ENCODE measurements at places on chromosomes 12 and 14.

DNA sequence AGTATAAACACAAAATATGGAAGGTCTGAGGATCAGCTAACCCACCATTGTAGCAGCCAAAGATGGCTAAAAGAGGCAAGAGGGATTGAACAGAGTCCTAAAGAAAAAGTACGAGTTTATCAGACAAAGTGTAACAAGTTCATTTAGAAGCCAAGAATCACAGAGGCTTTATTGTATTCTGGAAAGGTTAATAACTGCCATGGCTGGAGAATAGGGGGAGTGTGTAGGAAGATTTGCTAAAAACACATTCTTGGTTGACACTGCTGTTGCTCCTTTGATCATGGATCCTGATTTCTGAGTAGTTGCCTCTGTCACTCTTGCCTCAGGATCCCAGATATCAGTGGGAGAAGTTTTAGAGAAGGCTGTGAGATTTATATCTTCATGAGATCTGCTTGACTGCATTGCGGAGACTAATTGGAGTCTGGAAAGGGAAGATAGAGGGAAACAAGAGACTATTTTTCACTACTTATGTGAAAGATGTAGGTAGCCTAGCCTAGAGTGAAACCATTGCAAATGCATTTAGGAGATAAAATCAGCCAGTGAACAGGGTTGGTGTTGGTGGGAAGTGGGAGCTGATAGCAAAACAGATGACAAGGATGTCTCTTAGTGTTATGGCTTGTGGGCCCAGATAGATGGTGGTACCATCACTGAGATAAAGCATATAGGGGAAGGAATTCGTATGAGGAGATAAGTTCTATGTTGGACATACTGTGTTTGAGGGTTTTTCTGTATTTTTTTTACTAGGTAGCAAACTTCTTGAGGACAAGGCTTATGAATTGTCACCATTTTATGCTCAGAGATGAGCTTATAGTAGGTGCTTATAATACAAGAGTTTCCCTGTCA, 402.9 kb upstream of the PDE3A start:
- DNase-seq, result no peak

DNA sequence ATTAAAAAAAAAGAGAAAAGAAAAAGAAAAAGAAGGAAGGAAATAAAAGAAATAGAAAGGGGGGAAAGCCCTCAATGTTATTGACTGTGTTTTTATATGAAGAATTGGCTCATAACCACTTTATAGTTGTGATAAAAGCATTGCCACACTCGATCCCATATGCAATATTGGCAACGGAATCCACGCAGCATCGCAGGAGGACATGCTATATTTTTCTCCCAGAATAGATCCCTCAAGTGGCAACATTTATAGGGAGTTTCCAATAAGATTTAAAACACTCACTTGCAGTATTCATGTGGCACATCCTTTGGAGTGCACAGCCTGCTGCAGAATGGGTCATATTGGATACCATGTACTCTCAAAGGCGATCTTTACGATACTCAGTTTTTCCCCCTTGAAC, 223.3 kb downstream of the EGLN3 start:
- DNase-seq, result no peak

- DNase-seq, result peak; percentile 34
Observed at GRCh38 chr14:68379510-68380328, 413.1 kb downstream of the ZFP36L1 start.

DNA sequence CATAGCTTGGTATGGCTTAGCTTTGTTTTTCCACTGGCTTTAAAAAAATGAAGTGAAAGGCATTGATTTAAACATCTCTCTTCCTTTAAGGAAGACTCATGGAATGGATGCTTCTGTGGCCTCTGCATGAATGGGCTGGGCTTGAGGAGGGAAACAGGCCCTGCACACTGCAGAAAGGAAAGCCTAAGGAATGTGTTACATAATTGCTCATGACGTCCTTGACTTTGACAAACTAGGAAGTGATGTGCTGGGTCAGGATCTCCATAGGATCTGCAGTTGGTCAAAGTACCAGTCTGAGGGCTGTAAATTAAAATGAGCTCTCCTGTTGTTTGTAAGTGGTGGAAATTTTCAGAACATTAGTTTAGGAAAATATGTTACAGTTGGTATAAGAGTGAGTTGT, 12.7 kb downstream of the SAMD4A start:
- no peak for DNase-seq

GRCh38 chr12:87931812-87932211, 97.4 kb downstream of the C12orf50 start:
- no peak for DNase-seq

DNA sequence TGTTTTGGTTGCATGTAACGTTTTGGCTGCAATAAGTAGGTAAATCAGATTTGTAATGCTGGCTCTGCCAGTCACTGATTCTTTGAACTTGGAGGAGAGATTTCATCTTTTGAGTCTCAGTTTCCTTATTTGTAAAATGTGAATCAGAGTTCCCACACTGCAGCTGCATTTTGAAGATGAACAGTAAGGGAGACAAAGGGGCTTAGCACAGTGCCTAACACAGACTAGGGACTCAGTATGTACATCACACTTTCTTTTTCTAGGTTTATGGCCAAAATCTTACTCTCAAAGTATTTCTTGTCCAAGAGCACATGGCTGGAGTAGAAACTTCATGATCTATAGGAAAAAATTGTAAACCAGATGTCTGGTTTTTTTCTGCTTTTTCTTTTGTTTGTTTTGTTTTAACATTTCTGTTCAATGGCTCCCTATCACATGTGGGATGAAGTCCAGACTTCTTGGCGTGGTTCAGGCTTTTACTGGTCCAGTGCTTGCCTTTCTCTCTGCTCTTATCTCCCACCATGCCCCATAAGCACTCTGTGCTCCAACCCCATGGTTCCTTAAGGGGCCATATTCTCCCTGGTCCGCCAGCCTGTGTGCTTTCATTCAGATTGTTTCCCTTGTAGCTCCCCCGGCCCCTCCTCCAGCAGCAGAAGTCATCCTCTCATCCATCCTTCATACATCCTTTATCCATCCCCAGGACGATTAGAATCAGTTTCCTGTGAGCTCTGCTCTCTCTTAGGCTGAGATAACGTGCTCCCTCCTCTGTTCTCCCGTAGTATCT, 58.0 kb downstream of the SYNE2 start:
- DNase-seq, result peak; percentile 9

- DNase-seq, result no peak
Observed at GRCh38 chr12:52082026-52082668, 2.6 kb downstream of the SMIM41 start.

GRCh38 chr12:3333583-3333982, 157.4 kb upstream of the PRMT8 start:
- DNase-seq, result no peak

DNA sequence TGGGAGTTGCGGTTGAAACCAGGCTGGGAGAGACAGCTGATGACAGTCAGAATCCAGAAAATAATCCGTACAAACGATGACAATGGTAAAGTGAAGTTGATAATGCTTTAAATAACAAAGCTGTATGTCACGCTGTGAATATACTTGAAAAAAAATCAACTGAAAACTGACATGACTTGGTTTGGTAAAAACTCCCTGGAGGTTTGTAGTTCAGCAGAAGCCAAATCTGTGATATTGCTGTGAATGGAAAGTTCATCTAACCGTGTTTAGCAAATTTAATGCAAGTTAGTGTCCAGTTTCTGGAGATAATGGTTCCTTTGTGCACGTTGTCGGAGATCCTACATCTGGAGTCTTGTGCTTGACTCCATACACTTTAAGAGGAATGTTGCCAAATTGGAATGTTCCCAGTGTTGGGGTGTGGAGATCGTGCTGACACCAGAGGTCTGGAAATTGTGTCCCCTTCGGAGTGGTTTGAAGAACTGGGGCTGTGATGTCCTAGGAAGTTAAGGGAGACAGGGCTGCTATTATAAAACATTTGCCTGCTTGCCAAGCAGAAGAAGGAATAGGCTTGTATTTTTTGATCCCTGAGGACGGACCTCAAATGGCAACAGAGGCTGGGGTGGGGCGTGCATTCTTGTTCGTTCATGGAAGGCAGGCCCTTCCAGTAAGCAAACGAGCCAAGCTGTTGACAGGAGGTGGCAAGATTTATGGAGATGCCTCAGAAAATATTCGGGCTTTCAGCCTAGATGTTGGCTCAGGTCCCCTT, 30.6 kb downstream of the PPFIBP1 start:
- DNase-seq, result no peak

DNA sequence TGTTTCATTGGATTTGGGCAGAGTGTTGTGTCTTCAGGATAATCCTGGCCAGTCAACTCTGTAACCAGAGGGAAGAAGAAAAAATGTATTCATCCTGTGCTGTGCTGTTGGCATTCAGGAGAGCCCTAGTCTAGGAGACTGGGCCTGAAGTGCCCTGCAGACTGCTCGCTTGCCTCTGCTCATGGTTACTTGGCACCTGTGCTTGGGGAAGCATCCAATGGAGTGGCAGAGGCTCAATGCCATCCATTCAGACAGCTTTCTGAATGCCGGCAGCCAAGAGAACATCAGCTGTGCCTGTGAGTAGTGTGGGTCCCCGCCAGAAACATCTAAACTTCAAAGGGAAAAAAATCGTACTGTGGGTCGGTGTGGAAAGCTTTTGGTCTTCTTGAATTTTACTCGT, 124.2 kb downstream of the SRGAP1 start:
- DNase-seq, result no peak

DNA sequence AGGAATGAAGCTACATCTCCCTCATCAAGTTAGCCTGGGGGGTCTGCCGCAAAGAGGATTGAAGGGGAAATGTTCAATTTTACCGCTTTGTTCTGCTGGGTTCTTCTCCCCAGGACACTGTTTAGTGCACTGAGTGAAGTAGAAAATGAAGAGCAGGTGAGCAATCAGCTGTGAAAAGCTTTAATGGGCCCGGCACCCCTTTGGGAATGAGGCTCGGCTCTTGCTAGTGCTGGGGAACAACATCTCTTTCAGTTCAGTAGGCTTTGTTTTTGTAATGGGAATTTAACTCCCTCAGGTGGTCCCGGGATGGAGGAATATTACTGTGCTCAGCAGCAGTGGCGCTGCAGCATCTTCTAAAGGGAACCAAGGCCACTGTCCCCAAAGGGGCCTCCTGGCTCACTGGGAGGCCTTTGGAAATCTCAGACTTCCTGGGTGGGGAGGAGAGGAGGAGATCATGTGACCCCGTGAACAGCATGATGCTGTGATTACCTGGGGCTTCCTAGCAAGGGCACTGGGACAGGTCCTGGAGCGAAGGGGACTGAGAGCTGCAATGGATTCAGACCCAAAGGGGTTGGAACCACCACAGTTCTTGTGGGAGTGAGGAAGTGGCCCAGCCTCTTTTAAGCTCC, 85.2 kb upstream of the MAX start:
- no peak for DNase-seq

- no peak for DNase-seq
Observed at GRCh38 chr12:120590741-120591407, 9.7 kb upstream of the POP5 start.

DNA sequence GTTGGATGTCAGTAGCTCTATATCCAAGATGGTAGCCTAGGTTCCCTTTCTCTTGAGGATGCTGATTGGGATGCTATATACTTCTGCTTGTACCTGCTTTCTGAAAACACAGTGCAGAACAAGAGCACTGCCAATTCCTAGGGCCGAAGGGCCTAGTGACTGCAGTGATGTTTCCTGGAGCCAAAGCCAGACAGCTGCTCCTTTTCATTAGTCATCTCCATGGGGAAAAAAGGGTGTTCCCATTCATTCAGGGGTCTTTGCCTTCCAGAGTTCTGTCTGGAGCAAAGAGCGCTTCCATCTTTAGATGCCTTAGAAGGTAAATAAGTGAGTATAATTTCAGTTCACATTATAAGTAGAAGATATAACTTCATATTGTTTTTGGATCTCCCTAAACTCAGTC, 85.5 kb downstream of the PTPRB start:
- no peak for DNase-seq

DNA sequence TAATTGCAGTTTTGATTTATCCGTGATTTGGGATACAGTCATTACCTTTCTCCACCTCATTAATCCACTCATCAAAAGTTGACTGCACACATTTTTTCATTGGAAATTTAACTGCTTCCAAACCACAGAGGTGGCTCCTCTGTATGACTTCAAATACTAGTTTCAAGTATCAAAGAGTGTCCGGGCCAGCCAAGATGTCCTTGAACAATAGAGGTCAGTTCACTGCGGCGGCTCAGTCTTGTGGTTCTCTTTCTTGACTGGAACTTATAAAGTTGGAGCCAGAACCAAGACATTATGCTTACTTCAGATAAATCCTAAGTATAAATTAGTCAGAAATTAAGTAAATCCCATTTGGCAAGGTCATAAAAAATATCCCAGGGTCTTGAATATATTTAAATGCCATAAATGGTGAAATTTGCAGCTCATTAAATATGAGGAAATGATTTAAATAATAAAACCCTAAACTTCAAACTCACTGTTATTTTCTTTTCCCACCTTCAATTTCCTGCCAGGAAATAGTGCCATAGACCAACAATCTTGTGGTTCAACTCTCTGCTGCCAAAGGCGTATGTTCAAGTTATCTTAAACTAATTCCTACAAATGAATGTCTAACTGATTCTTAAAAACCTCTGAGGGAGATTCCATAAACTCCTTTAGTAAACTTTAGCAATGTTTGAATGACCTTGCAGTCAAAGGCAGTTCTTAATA, 360.8 kb downstream of the AEBP2 start:
- no peak for DNase-seq

- DNase-seq, result no peak
Observed at GRCh38 chr12:27931390-27931789, 41.1 kb downstream of the PTHLH start.

- no peak for DNase-seq
Observed at GRCh38 chr14:29425705-29426482, 501.8 kb downstream of the PRKD1 start.

- no peak for DNase-seq
Observed at GRCh38 chr14:57038689-57039088, 228.4 kb upstream of the OTX2 start.

GRCh38 chr14:61710853-61711817, 15.8 kb downstream of the HIF1A start:
- DNase-seq, result no peak

GRCh38 chr12:56129942-56130495, 2.0 kb downstream of the ESYT1 start:
- DNase-seq, result no peak

GRCh38 chr12:8823565-8824300, 1.3 kb downstream of the A2ML1 start:
- DNase-seq, result peak; percentile 5

DNA sequence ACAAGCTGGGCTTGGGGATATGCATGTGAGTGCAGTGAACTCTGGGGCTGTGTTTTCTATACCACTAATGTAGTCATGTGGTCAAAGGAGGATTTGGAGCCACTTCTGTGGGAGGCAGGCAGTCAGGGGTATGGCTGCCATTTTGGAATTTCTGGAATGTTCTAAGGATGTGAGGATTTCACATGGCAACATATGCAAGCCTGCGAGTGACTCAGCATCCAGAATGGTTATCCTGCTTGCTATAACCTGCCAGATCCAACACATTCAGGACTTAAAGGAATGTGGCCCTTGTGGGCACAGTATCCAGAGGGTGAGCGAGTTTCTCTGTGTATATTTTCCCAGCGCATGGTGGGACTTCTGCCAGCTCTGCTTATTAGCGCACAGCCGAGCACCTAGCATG, 249.2 kb upstream of the PWP1 start:
- no peak for DNase-seq

GRCh38 chr14:68359022-68359836, 433.6 kb downstream of the ZFP36L1 start:
- no peak for DNase-seq

All from stimulated activated CD4-positive, alpha-beta T cell treated with anti-CD3 and anti-CD28 coated beads, Interleukin-15, amount 100 ng/mL, for 24 hours (primary cell).